ENCODE measurements at places on chromosomes 3 and 15.
A peak's percentile ranks its signal among the peaks of the same experiment; 100 is the strongest.

DNA sequence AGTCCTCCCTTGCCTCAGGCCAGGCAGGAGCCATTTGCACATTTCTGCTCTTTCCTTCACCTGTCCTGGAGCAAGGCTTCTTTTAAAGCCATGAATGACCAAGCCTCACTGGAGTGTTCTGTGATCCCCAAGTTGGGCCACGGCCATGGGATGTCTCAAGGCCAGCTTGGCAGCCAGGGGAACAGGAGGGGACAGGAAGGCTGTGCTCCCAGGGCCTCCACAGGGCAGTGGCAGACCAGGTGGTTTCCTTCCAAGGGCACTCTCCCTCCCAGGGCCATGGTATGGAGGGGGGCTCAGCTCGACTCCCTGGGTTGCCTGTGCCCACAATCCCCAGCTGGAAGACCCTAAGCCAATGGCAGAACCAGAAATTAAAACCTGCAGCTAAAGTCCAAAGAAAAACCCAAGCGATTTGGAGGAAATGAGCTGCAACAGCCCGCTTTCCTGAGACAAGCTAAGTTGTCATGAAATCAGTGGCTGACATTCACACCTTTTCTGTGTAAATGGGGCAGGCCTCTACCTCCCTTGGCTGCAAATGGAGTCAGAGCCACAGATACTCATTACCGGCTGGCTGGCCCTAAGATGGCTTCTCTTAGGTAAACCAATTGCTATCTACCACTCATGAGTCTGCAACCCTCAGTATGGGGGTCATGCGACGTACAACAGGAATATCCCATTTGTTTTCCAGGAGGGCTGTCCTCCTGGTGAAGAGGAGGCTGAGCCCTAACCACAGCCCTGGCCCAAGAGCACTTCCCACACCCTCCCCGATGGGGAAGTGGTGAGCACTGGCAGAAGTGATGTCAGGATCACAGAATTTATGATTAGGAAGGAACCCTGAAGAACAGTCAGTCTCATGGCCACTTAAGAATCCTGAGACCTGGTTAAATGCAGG, 83.3 kb downstream of the SNRK start:
- DNase-seq: no peak

DNA sequence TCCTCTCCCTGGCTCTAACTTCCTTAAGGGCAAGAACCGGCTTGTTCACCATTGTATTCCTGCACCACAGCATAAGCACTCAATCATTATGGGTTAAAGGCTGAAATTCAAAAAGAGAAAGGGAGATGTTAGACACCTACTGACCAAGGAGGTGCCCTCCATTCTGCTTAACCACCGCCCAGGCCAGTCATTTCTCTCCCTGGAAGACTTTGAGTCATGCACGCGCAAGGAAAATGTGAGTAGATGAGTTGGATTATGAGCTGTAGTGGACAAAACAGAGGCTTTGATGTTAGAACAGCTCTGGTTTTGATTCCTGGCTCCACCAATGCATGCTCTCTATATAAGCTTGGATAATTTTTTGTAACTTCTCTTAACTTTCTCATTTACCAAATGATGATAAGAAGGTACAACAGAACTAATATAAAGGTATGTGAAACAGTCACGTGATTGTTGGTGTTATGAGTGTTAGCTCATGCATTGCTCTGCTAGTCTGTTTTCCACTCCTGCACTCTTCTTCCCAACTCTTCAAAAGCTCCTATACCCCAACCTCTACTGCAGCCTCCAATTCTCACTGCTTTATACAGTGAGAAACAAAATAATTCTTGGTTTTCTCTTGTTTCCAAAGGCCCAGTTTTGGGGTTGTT, 148.4 kb upstream of the ATP11B start:
- peak; percentile 65 for DNase-seq

DNA sequence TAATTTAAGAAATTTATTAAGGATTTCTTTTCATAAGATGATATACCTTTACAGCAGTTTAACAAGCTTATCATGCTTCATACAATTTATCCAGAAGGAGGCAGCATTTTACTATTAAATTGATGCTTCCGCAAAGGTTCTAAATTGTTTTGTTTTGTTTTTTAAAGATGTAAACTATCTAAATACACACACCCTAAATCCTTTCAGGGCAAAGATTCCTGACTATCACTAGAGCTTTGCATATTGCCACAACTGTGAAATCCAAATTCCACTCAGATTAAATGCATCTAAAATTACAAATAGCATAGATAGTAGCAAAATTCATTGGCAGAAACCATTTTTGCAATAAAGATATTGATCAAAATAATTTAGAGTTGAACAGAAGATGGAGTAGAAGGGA, 44.5 kb upstream of the CCNL1 start:
- no peak for DNase-seq

DNA sequence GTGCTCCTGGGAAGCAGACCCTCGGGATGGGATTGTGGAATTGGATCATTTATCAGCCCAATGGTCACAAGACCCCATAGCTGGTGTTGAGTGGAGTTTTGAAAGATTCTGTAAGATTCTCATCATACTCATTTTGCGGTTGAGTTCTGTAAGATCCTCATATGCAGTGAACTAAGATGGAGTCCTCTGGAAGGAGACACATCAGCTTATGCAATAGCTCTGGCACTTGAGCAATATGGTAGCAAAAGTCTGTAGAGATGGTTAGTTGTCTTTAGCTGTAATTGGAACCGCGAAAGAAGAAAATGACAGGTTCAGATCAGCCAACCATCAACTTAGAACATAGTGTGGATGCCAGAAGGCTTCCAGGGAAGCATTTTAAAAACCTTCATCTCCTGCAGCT, 184.5 kb upstream of the TSC22D2 start:
- DNase-seq: no peak

GRCh38 chr15:58527573-58528187, 95.9 kb downstream of the LIPC start:
- DNase-seq: no peak

DNA sequence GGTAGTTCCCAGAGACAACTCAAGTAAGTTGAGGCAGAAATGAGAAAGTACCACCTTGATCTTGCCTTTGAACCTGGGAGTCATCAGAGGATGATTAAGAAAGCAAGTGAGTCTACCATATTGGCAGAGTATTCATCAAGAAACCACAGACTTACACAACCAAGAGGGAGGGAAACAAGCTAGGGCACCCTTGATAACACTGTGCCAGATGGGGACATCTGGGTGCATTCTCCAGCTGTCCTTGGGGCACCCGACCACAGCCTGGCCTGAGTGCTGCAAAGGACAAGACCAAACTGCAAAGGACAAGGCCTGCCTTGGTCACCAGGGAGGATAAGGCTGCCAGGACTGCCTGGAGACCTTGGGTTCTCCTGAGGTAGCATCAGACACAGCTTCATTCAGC, 553.6 kb downstream of the EPHB1 start:
- DNase-seq: no peak

- no peak for DNase-seq
Measured at GRCh38 chr3:18989237-18989795, 159.0 kb upstream of the KCNH8 start.
